ENCODE measurements at places on chromosomes 12 and 14.

DNA sequence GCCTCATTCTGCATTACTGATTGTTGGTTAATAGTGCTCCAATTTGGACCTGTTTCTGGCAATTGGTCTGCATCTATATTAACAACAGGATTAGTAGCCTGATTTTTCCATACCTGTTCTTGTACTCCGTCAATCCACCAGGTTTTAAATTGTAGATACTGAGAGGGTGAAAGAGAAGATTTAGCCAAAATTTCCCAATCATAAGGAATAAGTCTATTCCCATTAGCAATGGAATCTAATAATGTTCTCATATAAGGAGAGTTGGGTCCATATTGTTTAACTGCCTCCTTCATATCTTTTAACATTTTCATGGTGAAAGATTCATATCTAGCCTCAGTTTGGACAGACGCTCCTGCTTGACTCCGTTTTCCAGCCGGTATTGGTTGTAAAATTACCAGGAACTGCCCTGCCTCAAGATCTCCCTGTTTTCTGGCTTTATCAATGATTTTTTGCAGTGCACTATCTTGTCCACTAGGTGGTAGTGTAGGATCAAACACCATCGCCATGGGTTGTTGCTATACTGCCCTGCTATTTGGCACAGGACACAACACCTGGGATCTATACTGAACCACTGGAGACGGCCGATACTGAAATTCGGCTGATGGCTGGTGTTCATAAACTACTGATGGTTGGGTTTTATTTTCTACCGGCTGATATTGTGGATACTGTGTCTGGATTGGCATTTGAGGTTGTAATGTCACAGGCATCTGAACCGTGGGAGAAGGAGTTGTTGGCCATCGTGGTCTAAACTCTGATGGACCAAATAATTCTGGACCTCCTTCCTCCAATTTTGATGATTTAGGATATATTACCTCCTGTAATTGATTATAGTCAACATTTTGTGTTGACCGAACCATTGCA is 25.2 kb downstream of the DHRS4L2 start:
- DNase-seq: peak; percentile 54

GRCh38 chr14:74049876-74050495 is 30.8 kb downstream of the BBOF1 start:
- DNase-seq: no peak

- no peak for DNase-seq
Observed at GRCh38 chr12:3216726-3217682, 139.8 kb downstream of the TSPAN9 start.

- DNase-seq: no peak
Observed at GRCh38 chr14:77084985-77085384, 13.1 kb upstream of the CIPC start.

- DNase-seq: no peak
Observed at GRCh38 chr14:50366115-50366514, 30.6 kb downstream of the CDKL1 start.

GRCh38 chr12:88336076-88336739 is 194.1 kb downstream of the TMTC3 start:
- no peak for DNase-seq

- no peak for DNase-seq
Observed at GRCh38 chr12:31729705-31730104, 884 bp upstream of the AMN1 start.

GRCh38 chr14:64442300-64442988 is 22.9 kb upstream of the AKAP5 start:
- no peak for DNase-seq

DNA sequence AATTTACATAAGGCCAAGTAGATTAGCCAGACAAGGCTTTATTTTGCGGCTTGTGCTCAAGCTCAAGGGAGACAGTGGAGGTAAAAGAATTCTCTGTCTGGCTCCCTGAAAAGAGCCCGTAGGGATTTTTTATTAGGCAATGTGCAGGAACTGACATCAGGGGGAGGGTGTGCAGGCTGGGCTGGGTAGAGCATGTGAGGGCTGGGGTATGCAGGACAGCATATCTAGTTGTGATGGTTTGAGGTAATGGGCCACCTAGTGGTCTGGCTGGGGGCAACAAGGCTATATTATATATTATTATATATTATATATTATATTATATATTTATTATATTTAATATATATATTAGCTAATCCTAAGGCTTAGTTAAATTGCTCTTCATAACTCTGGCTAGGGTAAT is 102.1 kb downstream of the TMEM117 start:
- no peak for DNase-seq

DNA sequence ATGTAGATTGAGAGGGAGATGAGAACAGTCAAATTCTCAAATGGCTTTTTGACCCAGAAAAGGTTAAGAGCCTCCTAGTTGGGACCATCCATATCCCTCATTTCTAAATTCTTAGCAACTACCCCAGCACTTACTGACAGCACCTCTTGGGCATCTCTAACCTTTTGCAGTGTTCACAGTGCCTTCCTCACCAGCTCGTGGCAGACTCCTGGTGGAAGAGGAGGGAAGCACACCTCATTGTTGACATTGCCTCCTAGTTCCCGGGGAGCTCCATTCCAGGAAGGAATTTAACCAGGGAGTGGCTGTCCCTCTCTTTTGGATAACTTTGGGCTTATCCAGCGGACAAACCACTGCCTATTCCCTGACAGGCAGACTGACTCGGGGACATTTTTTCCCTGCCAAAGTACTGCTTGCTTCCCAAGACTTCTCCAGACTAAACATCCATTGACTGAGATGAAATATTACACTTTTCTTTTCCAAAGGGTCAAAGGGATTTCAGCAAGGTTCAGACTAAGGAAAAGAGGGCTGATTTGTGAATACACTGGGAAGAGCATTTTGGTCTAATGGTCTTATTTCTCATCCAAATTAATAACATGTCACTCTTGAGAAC is 9.0 kb upstream of the OR6J1 start:
- DNase-seq: no peak

DNA sequence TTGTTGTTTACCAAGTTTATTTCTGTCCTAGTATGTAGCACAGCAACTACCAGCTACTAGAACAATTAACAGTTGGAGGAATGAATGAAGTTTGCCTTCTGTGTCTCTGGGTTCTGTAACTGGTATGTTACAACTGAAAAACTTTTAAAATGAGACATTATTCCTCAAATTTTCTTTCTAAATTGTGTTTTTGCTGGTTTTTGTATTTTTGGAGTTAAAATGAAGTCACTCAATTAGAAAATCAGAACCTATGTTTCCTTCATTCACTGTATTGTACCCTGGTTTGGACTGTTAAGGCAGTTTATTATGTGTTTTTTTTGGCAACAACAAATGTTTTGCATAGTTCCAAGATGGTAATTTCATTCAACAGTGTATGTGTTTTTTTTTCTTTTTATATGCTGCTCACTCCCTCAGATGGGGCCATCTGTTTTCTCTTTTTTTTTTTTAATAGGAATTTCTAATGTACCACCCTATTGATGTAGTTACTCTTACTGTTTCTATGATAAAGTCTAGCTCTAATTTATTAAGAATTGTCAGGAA is 30.2 kb upstream of the EVL start:
- no peak for DNase-seq

DNA sequence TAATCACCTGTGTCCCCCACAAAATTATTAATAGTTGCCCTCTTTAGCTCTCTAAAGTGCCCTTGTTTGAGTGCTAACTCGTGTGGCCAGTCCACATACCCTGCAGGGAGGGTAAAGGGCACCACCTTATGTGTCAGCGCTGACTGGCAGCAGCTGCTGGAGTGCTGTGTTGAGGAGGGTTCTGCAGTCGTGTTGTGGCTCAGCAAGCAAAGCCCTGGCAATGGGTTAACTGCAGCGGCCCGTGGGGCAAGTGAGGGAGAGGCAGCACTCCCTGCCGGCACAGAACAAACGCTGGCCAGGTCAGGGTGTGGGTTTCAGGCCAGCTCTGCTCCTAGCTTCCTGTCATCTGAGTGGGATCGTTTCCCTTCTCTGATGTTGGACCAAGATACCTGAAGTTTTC is 369.8 kb downstream of the CACNA1C start:
- no peak for DNase-seq

DNA sequence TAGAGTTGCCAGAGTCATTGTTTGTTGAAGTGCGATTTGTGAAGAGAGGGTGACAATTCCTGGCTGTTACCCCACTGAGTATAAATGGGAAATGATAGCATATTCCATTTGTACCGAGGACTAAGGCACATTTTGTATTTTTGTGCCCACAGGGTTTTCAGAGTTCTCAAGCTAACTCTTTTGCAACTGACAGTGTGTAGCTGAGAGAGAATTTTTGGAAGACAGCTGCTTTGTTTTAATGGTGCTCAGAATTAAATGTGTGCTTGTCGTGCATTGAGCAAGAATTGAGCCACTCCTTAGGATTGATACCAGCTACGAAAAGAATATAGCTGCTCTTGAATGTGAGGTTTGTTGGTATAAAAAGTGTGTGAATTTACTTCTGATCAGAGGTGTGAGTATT is 21.7 kb downstream of the ANKRD13A start:
- no peak for DNase-seq

DNA sequence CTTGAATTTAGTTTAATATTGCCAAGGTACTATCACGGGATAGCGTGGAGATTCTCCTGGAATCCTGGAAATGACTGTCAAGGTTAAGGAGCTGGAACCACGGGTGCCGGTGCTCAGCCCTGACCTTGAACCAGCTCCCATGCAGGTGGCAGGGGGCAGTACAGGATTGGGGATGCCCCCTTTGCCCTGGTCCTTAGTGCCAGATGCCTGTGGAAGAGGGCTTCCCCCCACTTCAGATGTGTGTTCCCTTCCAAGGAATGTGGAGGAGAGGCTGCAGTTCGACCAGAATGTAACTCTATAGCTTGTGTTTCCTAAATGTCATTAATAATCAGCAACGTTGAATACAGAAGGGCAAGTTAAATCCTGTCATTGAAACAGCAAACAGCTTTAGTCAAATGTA is 258.9 kb downstream of the VRK1 start:
- no peak for DNase-seq

DNA sequence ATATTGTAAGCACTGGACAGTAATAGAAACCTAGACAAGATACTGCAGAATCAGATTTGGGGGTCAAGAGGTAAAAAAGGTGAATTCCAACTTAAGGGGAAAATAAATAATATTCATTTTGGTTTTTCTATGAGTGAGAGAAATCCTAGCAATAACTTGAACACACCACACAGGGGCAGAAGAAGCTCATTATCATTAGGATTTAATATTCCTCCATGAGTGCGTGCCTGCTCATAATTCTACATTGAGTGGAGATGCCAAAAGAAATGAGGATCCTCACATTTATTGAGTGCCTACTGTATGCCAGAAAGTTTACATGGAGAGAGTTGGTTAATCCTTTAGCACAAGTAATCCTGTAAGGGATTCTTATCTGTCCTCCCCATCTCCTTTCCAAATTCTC is 40.5 kb upstream of the C14orf132 start:
- no peak for DNase-seq

DNA sequence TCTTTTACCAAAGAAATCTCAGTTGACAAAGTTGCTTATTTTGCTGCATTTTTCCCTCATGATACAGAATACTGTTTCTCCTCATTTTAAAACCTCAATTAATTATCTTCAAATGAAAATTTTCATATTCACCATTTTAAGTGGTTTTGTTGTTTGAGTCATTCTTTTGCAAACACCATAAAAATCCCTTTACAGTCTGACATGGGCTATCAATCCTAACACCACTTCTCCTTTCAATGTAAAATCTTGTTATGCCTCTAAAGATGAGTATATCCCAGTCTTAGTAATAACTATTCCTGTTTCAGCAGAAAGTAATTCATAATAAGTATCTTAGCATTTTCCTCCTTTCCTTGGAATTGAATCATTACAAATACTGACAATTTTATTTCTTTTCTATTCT is 192.2 kb downstream of the SYT1 start:
- DNase-seq: no peak

DNA sequence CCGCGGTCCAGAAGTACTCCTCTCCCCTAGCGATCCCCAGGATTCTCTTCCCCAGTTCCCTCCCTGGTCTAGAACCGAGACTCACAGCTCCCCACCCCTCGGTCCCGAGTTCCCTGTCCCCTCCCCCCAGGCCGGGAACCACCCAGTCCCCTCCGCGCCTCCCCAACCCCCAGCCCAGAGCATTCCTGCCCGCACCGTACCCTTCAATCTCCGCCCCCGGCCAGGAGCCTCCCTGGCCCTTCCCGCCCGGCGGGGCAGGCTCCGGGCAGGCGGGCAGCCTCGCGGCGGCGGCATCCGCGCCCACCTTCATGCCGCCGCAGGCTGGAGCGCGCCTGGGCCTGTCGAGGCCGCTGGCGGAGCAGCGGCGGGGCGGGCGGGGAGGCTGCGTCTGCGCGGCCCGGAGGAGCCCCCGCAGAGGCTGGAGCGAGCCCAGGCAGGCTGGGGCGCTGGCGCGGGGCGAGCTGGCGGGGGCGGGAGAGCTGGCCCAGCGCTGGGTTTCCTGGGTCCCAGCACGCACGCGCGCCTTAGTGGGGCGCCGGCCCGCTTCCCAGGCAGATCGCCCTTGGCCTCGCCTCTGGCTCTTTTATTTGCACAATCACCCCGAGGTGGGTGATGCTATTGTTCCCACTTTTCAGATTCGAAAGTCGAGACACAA is 22.2 kb upstream of the GPR132 start:
- DNase-seq: no peak

GRCh38 chr14:101351146-101351545 is 210.1 kb upstream of the DIO3 start:
- no peak for DNase-seq

GRCh38 chr12:47715877-47716548 is 9.3 kb downstream of the ENDOU start:
- no peak for DNase-seq

DNA sequence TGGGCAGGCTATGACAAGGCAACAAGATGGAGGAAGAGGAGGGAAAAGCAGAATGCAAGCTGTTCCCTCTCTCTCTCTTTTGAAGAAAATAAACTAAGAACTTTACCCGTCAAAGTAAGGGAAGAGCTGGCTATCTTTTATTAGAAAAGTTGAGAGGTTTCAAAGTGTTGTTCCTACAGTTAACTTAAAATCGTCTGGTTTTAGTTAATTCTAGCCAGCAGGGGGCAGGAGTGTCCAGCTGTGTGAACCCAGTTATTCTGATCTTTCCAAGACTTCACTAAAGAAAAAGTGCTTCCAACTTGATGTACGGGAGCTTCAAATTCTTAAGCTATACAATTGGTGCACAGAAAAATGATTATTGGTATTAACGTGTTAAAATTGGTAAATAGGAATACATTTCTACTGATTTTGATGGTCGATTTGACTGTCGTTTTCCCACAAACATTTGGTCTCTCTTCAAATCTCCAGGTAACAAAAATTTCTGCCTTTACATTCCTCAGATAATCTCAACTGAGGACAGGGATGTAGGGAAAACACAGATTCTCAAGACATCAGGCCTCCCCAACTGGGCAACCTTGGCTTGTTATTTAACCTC is 28.4 kb upstream of the MON2 start:
- DNase-seq: peak; percentile 6

GRCh38 chr12:87196321-87196720 is 832.9 kb downstream of the C12orf50 start:
- no peak for DNase-seq

All from NCI-H187 (cell line).